HCEC 1CT (cell line): ENCODE measurements at places on chromosomes 4 and X.

GRCh38 chrX:2967998-2968909, 38.1 kb upstream of the ARSH start:
- DNase-seq: no peak

- peak; percentile 72 for DNase-seq
These were observed 607.1 kb upstream of the DIPK2B start for GRCh38 chrX:45807572-45808425.

DNA sequence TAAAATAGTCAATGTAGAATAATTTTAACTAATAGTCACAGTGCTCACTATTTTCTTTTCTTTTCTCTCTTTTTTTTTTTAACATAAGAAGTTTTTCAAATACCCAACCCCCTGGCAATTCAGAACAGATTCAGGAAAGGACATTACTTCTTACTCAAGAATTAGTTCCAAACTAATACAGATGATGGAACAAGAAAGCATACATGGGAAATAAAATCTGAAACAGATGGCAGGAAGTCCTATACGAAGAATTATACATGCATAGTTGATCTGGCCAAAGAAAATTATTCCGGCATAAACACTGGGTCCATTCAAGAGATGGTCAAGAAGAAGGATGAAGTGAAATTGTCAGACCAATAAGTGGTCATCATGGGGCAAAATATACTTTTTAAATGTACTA, 614.4 kb upstream of the INTU start:
- no peak for DNase-seq

- no peak for DNase-seq
These were observed 138.8 kb downstream of the GABRG1 start for GRCh38 chr4:45985038-45985437.

- no peak for DNase-seq
These were observed 69.6 kb upstream of the PNPLA4 start for GRCh38 chrX:7996851-7997250.

GRCh38 chr4:16908377-16909021, 10.1 kb upstream of the LDB2 start:
- DNase-seq: no peak

GRCh38 chr4:158353541-158354304, 143.4 kb downstream of the TMEM144 start:
- DNase-seq: no peak

- DNase-seq: no peak
These were observed 92.0 kb downstream of the FNIP2 start for GRCh38 chr4:158860856-158861255.

DNA sequence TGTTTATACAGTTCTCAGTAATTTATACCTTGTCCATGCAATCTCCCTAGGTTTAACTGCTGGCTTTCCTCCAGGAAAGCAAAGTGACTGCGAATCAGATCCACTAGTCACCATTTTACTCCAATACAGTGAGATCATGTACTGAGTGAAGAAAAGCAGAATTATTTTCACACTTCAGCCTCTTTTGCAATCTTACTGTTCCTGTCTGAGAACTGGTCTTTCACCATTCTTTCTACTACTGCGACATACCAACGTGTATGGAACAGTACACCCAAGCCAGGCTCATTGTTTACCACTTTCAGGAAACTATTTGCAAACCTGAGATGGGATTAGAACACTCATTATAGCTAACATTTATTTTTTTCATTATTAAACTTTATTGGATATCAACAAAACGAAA, 8.0 kb upstream of the MSL3 start:
- no peak for DNase-seq

DNA sequence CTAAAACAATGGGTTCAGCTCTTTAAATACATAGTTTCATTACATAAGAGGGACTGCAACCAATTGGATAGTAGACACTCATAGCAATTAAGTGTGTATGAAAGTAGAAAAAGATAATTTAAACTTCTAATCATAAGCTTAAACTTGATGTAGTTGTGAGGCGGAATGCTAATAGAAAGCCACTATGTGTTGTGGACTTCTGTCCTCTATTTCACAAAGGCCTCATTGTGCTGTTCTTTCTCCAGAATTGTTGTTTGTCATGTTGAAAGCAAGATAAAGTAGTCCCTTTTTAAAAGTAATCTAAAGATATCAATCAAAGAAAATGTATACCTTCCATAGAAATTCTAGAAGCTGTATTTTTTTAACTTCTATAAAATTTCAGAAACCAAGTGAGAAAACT, 329.4 kb downstream of the KLHL4 start:
- DNase-seq: no peak

GRCh38 chr4:10020871-10021652, at the start of gene SLC2A9:
TSS of gene SLC2A9 (minus strand) at chr4:10021497. CDS start at chr4:10021429, 68 bp downstream.
- DNase-seq: no peak

DNA sequence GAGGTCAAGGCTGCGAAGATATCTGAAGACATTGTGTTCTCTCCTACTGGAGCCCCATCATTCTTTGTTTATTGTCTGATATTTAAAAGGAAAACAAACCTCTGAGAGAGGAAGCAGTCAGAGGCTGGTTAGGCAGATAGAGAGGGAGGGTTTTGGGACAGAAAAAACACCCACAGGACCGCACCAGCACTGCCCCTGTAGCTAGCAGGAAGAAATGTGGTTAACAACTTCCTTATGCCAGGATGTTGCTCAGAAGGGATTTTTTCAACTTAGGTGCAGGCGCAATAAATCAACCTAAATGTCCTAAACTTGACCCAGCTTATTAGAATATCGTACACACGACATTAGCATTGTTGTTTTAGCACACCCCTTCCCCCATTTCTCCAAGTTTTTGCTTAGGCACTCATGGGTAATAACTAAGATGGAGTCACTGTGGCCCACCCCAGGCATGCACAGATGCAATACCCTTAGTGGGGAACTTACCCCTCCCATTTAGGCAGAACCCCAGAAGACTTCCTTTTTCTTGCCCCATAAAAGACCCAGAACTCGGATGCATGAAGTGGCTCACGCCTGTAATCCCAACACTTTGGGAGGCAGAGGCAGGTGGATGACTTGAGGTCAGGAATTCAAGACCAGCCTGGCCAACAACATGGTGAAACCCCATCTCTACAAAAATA, 2.8 kb upstream of the ZNF718 start:
- DNase-seq: no peak

DNA sequence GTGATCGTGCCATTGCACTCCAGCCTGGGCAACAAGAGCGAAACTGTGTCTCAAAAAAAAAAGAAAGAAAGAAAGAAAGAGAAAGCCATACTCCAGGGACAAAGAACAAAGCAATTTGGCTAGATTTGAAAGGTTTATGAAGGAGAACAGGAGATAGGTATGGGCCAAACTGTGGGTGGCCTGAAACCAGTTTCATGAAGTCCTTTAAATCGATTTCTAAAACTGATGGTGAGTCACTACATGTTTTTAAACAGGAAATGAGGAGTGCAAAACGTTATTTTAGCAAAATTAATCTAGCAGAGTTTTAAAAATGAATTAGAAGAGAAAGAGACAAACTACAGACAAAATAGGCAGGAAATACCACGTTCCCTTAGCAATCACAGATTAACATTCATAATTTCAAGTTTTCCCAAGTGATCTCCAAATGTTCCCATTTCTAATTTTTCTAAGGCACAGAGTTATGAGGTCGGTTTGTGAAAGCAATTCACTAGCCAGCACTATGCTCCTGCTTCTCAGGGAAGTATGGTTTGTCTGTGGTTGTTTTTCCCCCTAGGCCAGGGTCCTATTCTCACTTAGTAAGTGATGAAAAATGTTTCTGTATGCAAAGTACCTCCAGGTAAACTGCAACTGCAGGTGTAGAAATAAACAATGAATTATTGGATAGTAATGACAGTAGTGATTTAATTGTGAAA, 190.6 kb downstream of the PPP3CA start:
- no peak for DNase-seq

- DNase-seq: no peak
These were observed 39.8 kb downstream of the NPY2R start for GRCh38 chr4:155248002-155248896.

DNA sequence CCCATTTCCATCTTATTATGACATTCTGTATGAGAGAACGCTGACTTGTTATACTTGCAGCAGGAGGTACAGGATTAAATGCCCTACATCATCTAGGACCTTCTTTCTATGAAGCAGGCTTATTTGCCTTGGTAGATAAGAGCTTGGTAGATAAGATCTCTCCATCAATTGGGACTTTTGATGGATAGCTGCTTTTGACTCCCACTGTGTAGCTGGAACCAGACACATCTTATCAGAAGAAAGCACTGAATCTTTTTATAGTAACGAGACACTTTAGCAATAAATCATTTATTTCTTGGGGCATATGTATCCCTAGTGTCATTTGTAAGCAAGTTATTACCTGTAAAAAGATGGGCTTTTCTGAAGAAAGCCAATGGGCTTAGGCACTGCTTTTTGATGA, 613.9 kb downstream of the TECRL start:
- DNase-seq: no peak

DNA sequence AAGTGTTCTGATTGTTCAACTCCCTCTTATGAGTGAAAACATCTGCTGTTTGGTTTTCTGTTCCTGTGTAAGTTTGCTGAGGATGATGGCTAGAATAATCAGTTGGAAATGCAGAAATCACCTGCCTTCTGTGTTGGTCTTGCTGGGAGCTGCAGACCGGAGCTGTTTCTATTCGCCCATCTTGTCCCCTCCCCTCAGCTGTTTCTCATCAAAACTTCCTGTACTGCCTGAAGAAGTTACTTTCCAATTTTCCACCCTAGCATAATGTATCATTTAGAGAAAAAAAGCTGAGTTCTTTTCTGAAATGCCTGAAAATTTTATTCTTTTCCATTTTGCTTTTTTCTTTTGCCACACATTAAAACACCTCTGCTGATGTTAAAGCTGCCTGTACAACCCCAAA, 167.6 kb downstream of the TEX13A start:
- DNase-seq: no peak

DNA sequence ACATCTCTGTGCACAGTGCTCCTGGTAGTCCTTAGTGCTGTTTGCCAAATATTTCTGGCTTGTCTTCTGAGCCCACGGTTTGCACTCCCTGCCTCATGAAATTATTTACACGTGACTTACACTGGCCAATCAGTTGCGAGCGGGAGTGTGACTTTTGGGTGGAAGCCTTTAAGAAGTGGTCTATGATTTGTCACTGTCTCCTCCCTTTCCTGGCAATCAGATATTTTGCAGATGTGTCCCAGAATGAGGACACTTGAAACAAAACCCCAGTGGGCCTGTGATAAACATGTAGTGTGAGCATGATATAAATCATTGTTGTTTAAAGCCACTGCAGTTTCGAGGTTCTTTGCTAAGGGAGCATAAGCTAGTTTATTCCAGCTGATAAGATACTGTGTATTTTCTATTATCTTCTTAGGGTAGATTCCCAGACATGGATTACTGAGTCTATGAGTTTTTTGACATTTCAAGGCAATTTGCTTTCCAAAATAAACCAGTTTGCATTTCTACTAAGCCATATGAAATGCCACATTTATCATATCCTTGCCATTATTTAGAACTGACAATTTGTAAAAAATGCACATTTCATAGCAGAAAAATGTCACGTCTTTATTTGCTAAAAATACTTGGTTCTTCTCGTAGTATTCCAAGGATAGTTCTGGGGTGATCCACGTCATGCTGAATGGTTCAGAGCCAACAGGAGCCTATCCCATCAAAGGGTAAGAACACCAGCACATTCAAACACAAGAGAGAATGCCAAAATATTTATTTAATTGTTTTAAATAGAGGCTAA, 12.0 kb downstream of the BST1 start:
- DNase-seq: peak; percentile 23

GRCh38 chr4:168585168-168586091, 88.6 kb downstream of the PALLD start:
- peak; percentile 62 for DNase-seq

DNA sequence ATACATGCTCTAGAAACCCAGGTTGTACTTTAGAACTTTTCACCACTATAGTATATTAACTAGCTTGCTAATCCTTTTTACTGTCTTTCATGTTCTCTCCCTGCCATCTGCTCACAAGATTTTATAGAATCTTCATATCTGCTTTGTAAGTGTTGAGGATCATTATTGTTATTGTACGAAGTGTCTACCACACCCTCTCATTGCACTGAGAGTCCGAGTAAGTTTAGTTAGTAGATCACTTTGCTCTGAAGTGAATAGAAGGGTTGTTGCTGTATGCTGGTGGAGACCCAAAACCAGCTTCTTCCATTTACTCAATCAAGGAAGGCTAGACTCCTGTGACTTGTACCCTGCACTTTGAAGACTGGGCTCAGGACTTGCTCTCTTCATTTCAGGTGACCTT, 17.1 kb downstream of the GAB1 start:
- DNase-seq: no peak

- DNase-seq: no peak
These were observed 251.7 kb upstream of the MAD2L1 start for GRCh38 chr4:120318196-120318846.

- DNase-seq: no peak
These were observed at the start of gene CFAP47 for GRCh38 chrX:35919536-35920309. TSS of gene CFAP47 (plus strand) at chrX:35919734. CDS start at chrX:35919800, 66 bp downstream.

- no peak for DNase-seq
These were observed 28.6 kb upstream of the NAF1 start for GRCh38 chr4:163195247-163195765.

- DNase-seq: no peak
These were observed 270.1 kb downstream of the TMA16 start for GRCh38 chr4:163764569-163764968.

- no peak for DNase-seq
These were observed 10.6 kb downstream of the TSPAN6 start for GRCh38 chrX:100625985-100626491.

GRCh38 chr4:153318696-153319320, 25.7 kb upstream of the MND1 start:
- DNase-seq: peak; percentile 30

GRCh38 chrX:56233682-56234081, 1.5 kb downstream of the KLF8 start:
- no peak for DNase-seq

- DNase-seq: peak; percentile 5
These were observed 145.1 kb upstream of the ARHGEF9 start for GRCh38 chrX:63930140-63930539.
